CD4-positive, alpha-beta T cell treated with Interleukin-6 at 100 ng/mL for 8 hours (primary cell): ENCODE measurements at places on chromosomes 16 and 17.

DNA sequence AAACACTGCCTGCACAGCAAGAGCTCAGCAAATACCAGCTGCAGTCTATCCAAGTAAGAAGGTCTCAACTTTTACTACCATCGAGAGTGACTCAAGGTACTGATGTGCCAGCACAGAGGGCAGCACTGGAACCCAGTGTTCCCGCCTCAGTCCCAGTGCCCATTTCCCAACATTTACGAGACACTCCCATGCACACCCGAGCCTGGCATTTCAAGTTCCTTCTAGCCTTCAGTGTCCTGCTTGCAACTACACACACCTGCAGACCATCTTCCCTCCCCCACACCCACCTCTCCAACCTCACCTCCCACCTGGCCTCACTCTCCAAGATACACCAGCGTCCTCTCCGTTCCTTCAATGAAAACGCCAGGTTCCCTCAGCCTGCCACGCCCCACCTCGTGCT is 3.2 kb downstream of the KLHDC4 start:
- no peak for DNase-seq

- no peak for DNase-seq
Observed at GRCh38 chr16:14310519-14310991, 239.4 kb downstream of the MRTFB start.

DNA sequence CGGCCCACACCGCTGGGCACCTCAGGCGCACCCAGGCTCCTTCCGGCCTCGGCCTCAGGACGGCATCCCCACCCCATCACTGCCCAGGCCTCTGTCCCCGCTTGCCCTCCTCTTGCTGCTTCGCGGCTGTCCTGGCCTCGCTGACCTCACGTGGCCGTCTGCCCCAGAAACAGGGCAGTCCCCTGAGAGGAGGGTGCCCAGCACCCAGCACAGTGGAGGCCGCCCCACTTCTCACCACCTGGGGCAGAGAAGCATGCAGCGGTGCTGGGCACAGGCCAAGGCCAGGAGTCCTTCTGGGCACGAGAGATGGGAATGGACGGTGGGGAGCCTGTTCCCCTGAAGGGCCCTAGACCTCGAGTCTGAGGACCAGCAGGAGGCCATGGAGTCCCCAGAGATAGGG is 8.9 kb downstream of the HAGH start:
- no peak for DNase-seq

DNA sequence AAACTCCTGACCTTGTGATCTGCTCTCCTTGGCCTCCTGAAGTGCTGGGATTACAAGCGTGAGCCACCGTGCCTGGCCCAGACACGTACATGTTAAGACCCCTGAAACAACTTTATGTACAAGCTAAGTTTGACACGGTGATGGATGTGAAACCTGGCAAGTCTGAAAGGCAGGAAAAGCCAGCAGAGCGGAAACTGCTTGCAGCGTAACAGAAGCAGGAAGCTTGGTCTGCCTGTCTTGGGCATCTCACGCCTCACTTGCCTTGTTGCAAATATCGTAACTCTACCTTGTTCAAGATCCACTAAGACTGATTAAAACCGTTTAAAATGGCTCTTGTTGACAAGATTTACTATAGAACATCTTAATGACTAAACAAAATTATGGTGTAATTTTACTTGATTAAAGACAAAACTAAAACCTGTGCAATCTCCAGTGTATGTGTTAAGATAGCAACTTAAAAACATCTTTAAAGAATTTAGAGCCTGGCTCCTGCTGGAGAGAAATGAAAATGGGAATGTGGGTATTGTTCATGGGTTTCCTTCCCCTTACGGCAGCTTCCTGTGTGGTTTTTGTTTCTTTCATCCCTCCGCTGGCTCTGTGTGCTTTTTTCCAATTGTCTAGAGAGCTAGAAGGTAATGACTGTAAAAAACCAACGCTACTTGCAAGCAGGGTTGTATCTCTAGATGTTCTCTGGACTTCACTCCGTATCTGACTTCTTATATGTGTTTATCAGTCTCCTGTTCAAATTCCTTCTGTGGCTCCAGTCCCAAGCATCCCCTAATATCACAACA is 477.6 kb downstream of the XYLT1 start:
- DNase-seq = peak; percentile 40

- no peak for DNase-seq
Observed at GRCh38 chr16:78057803-78058564, 35.6 kb downstream of the CLEC3A start.

DNA sequence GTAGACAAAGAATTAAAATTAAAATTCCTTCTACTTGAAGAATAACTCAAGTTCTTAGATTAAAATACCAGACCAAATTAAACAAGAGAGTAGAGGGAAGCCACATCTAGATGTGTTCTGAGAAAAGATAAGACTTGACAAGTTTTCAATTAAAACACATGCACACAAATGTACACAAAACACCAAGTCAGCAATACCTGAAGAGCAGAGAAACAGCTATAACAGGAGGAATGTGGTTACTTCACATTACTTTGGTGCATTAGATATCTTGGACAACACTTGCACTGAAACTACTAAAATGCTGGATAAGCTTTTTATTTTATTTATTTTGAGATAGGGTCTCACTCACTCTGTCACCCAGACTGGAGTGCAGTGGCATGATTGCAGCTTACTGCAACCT is 113.9 kb downstream of the MAP2K4 start:
- no peak for DNase-seq

DNA sequence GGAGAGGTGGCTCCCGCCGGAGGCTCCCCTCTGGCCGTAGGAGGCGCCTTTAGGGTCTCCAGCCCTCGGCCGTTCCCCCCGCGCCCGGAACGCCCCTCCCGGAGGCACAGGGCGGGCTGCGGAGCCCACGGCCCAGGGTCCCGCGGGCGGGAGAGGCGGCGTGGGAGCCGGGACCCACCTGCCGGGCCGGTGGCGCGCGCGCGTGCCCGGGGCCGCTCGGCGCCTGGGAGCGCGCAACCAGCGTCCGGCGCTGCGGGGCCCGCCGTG is at the start of gene MIF4GD:
Gene MIF4GD (minus strand): TSS at position 266 of the 267 bp plus-strand sequence. CDS start 1,036 bp downstream, outside the sequence.
- DNase-seq = no peak
